Activated CD4-positive, alpha-beta T cell treated with anti-CD3 and anti-CD28 coated beads, Interleukin-2, amount 10 ng/mL, durations not matched to agents 24 days and 14 days (primary cell): ENCODE measurements at places on chromosomes 5 and 9. TPM values are rescaled to one million over a fixed set of nuclear protein-coding genes. Genes with fewer than 3 reads are reported as not detected.
A peak's percentile ranks its signal among the peaks of the same experiment; 100 is the strongest.

- DNase-seq: no peak
Measured at GRCh38 chr9:89667726-89668125, 62.9 kb downstream of the GADD45G start.

DNA sequence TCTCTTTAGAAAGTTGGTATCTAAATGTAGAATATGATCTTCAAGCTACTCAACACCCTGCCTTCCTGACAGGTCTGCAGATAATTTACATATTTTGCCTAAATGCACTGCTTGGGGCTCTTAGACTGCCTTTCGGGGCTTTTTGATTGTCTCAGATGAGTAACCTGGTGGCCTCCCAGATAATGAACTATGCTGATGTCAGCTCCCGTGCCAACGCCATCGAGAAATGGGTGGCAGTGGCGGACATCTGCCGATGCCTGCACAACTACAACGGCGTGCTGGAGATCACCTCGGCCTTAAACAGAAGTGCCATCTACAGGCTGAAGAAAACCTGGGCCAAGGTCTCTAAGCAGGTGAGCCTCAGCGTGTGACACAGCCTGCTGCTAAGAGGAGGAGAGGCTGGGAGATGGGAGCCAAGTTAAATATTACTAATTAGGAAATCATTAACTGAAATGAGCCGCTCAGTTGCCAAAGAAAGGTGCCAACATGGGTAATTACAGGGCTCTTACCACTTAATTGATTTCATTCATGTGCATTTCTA, 20.8 kb upstream of the CKMT2 start:
- no peak for DNase-seq

- DNase-seq: no peak
Measured at GRCh38 chr5:122081541-122081940, 3.5 kb upstream of the LOX start.

DNA sequence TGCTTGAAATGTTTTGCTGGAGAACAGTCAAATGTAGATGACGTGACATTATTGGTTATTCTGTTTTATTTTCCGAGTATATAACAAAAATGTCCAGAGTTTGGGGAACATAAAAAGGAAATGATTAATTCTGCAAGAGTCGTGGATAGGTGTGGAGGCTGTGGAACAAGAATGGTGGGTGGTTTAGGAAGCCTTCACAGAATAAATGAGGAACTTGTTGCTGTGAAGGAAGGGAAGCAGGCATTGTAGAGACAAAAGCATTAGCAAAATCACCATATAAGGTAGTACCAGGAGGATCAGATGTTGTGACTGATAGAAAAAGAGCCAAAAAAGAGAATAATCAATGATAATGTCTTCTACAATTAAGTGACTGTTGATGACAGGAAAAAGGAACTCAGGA, 66.2 kb upstream of the CNTLN start:
- no peak for DNase-seq

- peak; percentile 96 for DNase-seq
Measured at GRCh38 chr9:133459476-133460404, at the start of gene CACFD1. CACFD1 (plus strand) TSS chr9:133459978; CDS start chr9:133460067, 89 bp downstream.

DNA sequence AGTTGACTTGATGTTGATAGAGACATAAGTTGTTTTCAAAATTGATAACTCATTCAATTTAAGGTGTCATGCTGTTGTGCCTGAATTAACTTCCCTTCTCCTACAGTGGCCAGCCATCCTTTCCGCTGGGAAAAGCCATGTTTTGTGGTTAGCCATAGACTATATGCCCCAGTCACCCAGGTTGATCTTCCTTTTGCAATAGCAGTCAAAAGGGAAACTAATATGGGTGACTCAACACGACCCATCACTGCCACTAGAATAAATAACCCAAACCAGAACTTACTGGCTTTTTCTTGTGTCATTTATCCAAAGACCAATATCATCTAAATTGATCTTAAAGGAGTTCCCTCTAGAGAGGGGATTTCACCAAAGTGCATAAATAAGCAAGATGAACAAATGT, 87.4 kb downstream of the PTCD2 start:
- DNase-seq: no peak

DNA sequence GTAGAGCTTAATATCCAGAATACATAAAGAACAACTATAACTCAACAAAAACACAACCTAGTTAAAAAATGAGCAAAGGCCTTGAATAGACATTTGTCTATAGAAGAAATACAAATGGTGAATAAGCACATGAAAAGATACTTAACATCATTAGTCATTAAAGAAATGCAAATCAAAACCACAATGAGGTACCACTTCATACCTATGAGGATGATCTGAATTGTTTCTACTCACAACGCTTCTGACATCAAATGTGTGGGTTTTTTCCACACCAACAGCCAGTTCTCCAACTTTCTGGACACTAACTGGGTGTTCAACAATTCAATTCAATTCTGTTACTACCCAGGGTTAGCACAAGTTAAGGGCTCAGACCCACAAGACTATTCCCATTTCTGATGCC, 22.0 kb downstream of the SREK1IP1 start:
- no peak for DNase-seq

DNA sequence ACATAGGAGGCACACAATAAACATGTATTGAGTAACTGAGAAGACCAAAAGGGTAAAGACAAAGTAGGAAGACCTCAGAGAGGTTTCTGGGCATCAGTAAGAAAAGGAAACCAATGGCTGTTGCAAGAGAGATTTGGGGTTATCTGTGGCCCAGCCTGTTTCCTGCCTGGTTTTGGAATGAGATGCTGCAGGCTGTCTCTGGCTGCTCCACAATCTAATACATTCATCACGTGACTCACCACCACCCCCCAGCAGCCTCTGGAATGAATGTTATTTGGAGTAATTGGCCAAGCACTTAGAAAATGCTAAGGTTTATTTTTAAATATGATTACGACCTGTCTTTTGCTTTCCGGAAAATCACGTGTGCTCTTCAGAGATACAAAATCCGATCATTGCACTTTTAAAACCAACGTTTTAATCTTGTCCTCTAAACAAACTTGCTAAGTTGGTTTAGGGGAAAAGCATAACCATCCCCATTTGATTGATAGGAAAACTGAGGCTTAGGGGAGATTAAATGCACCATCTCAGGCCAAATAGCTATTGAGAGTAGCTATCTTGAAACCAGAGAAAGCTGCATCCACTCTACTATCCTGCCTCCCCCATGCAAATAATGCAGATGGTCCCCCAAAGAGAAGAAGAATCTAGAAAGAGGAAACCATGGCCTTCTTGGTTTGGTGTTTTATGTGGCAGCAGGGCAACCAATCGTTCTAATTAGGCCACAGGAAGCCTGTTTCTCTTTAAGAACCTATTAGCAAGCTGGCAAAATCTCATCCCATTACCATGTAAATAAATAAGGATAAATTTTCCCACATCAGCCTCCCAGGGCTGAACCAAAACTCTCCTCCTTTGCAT, 151.8 kb upstream of the ADRA1B start:
- no peak for DNase-seq

- DNase-seq: peak; percentile 90
Measured at GRCh38 chr5:132385326-132386105, 16.0 kb downstream of the SLC22A5 start.

DNA sequence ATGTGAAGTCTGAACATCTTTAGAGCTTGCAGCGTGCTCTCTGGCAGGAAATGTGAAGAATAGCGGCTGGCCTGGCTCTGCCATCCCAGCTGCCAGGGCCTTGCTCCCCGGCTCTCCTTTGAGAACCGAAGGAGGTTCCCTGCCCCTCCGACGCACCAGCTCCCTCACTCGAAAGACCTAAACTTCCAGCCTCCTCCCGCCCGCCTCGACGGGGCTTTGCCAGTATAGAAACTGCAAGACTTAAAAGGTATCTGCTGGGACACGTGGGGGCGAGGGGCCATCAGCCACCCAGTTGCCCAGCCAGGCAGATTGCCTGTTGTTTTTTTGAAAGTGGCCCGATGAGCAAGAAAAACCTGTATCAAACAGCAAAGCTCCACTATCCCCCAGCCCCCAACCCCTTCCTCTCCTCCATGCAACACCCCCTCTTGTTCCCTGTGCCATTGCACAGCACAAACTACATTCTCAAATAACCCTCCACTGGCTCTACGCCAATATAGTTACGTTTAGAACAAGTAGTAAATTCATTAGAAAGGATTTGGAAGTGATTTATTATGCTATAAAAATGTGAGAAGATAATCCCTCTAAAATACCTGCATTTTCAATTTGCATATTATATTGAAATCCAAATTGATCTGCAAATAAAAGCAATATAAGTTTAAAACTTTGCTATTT, 331.9 kb downstream of the MED10 start:
- peak; percentile 32 for DNase-seq

- DNase-seq: no peak
Measured at GRCh38 chr9:20446248-20446647, 176.1 kb downstream of the MLLT3 start.

DNA sequence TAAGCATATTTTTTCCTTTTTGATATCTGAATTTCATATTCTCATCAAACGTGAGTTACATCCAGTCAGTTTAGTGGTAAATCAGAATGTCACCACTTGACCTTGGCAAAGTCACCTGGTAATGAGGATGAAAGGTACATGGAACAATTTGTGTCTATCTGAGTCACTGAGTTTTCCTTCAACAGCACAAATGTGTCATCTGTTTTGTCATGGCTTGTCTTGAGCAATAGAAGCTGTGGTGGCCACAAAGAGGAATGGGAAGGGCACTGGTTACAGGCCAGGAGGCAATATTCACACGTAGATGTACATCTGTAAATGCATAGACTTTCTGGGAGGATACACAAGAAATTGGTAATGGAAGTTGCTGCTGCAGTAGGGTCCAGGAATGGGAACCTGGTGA, 8.4 kb upstream of the ZNF474 start:
- no peak for DNase-seq

DNA sequence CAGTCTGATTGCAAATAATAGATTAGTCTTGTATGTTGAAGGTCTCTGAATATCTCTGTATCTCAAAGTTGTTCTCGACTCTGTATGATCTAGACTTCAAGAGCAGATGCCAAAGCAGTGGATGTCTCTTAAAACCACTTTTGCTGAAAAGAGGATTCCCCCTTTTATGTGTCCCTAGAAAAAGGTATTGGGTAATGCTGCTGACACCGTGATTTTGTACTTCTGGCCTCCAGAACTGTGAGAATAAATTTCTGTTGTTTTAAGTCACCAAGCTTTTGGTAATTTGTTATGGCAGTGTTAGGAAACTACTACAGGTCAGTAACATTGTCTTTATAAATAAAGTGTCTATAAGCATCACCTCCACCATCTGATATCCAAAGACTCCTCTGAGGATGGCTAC, 85.3 kb upstream of the PIK3R1 start:
- DNase-seq: no peak

GRCh38 chr5:66704790-66705425, 108.7 kb downstream of the MAST4 start:
- no peak for DNase-seq

- DNase-seq: no peak
Measured at GRCh38 chr5:40503439-40503838, 176.3 kb upstream of the PTGER4 start.

DNA sequence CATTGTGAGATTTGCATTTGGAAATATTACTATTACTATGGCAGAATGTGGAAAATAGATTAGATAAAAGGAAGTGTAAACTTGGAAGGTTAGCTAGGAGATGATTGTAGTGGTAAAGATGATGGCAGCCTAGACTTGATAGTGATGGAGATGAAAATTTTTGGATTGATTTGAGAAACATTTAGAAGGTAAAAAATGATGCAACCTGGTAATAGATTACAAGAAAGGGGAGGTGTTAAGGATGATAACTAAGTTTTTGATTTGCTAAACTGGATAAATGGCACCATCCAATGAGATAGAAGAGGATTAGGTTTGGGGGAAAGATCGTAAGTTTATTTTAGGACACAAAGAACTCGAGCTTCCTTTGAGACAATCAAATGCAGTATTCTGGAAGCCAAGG, 8.9 kb upstream of the SLC30A5 start:
- DNase-seq: no peak

SLC34A1 gene
- not detected in 2 replicates for total RNA-seq

ZNF454 gene
- total RNA-seq: not detected in 2 replicates

IL9 gene
- 0.75 TPM in 1 of 2 replicates, not detected in the other for total RNA-seq

PHYHD1 gene
- 0.45 and 0.47 TPM in 2 replicates for total RNA-seq

RANBP3L gene
- not detected in 2 replicates for total RNA-seq
